Stimulated activated effector memory CD8-positive, alpha-beta T cell treated with anti-CD3 and anti-CD28 coated beads, Interleukin-12 subunit alpha, Interleukin-12 subunit beta, amount 100 ng/mL, for 72 hours (primary cell): ENCODE measurements at places on chromosomes 5 and 9.

DNA sequence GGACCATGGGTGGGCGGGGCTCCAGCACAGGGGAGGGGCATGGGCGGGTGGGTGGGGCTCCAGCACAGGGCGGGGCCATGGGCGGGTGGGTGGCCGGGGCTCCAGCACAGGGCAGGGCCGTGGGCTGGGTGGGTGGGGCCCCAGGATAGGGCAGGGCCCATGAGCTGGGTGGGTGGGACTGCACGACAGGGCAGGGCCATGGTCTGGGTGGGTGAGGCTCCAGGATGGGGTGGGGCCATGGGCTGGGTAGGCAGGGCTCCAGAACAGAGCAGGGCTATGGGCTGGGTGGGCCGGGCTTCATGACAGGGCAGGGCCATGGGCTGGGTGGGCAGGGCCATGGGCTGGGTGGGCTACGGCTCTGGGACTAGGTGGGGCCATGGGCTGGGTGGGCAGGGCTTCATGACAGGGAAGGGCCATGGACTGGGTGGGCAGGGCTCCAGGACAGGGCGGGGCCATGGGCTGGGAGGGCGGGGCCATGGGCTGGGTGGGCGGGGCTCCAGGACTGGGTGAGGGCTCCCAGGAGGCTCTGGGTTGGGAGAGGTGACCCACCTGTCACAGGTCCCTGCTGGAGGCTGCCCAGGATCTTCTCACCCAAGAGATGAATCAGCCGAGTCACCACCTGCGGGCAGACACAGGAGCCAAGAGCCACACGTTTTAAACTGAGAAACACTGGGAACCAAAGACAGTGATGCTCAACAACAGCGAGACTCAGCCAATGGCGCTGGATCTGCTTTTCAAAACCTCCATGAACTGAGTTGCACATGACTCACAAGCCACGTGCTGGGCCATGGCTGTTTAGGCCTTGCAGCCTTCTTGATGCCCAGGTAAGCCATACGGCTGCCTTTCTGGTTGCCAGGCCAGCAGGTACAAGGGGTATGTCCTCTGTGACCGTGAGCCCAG, 33.6 kb upstream of the NSMF start:
- no peak for DNase-seq

DNA sequence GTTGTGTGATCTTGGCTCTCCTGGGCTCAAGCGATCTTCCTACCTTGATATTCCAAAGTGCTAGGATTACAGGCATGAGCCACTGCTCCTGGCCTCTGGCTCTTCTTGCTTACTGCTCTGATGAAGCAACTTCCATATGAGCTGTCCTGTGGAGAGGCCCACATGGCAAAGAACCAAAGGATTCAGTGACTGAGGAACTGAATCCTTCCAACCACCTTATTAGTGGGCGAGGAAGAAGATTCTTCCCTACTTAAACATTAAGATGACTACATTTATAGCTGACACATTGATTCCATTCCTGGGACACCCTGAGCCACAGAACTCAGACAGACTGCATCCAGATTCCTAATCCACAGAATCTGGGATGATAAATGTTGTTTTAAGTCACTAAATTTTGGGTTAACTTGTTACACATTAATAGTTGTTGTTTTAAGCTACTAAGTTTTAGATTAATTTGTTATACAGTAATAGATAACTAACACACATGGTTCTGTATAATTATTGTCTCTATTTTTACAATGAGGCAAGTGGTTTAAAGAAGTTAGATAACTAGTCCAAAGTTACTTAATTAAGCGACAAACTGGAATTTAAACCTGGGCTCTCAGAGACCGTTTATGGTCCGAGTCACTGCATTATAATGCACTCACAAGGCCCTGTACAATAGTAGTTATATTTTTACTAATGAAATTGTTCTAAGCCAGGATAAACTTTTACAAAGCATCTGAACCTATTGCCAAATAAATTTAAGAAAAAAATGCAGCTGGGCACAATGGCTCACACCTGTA, 16.7 kb upstream of the SLCO4C1 start:
- no peak for DNase-seq

GRCh38 chr5:113437111-113437510, 2.3 kb upstream of the TSSK1B start:
- DNase-seq: no peak

- no peak for DNase-seq
Observed at GRCh38 chr9:27433631-27434325, 90.3 kb upstream of the IFNK start.

- DNase-seq: no peak
Observed at GRCh38 chr9:107547772-107548297, 58.3 kb upstream of the KLF4 start.

DNA sequence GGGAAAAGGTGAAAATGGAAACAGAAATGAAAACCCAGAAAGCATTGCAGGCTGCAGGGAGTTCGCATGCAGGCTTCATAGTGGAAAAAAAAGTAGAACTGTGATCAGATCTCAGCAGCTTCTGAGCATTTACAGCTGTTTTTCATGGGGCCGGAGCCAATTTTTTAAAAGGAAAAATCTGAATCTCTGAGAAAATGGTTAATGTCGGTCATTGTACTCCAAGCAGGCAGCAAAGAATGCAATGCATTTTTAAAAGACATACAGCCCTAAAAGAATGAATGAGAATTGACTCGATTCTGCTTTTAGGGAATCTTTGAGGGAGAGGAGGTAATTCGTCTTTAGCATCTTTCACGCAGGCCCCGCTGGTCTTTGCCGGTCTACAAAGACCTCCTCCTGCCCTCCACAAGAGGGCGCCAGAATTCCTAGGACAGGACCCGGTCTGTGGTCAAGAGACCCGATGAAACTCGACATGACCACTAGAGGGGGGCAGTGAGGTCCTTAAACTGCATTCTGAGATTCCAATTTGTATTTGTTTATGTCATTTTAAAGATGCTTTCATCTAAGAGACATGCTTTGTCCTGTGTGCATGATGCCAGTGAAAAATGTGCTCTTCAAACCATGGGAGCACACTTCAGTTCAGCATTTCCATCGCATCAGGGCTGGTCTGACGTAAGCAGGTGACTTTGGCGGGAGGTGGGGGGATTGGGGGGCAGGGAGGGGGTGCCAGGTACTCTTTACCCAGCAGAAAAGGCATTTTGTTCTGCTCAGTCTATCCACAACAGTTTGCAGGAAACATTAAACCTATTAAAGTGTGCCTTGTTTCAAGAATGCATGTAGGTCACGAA, 43.7 kb upstream of the TMEM252 start:
- peak; percentile 86 for DNase-seq

GRCh38 chr5:77282337-77283027, 72.0 kb downstream of the PDE8B start:
- DNase-seq: no peak

DNA sequence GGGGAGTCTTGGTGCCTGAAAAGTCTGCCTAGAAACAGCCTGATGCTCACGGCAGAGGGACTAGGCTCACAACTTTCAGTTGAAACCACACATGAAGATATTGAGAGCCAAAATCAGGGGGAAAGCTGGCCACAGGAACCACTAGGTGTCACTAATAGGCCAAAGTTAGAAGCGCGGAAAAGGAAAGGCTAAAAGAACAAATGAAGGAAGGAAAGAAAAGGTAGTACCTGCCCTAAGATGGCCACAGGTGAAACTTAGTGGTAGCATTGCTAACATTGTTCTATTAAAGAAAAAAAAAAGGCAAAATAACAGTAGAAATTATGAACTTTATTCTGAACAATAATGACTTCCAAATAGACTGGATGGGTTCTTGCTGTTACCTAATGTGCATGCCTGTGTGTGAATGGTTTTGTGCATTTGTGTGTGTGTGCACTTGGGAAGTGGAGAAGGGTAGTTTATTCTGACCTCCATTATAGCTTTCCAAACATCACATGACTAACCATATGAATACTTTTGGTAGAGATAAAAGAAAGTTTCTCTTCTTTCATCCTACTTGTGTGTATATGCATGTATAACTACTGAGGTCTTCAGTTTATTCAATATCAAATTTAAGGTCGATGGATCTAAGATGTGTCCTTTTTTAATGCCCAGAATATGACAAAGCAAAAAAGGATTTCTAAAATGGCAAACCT, 2.1 kb upstream of the RFESD start:
- no peak for DNase-seq

- no peak for DNase-seq
Observed at GRCh38 chr5:160675988-160676387, 176.0 kb downstream of the ATP10B start.

- no peak for DNase-seq
Observed at GRCh38 chr9:95027914-95028852, 289.3 kb downstream of the FANCC start.

- no peak for DNase-seq
Observed at GRCh38 chr9:3912817-3913216, 387.0 kb upstream of the RFX3 start.

DNA sequence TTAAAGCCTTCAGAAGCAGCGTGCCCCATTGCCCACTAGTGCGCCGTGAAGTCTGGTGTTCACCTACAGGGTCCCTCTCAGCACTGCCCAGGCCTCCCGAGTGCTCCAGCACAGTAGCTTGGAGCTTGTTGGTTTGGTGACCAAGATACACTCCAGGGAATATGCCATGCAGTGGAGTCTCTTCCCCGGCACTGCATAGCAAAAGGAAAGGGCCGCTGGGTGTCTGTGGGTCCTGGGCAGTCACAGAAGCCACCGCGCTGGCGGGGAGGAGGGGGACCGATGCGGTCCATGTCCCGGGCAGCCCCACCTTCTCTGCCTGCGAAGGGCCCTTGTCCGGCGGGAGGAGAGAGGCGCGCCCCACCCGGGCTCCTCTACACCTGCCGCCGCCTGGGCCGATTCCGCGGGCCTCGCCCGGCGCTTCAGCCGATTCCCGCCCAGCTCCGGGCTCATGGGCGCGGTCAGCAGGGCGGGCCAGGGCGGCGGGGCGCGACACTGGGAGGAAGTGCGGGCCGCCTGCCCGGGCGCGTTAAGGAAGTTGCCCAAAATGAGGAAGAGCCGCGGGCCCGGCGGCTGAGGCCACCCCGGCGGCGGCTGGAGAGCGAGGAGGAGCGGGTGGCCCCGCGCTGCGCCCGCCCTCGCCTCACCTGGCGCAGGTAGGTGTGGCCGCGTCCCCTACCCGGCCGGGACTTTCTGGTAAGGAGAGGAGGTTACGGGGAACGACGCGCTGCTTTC, at the start of gene SYK:
SYK (plus strand) TSS at position 579 of the 732 bp plus-strand sequence. CDS start 42,080 bp downstream, outside the sequence.
- no peak for DNase-seq

GRCh38 chr9:23554686-23555085, 271.4 kb downstream of the ELAVL2 start:
- no peak for DNase-seq

DNA sequence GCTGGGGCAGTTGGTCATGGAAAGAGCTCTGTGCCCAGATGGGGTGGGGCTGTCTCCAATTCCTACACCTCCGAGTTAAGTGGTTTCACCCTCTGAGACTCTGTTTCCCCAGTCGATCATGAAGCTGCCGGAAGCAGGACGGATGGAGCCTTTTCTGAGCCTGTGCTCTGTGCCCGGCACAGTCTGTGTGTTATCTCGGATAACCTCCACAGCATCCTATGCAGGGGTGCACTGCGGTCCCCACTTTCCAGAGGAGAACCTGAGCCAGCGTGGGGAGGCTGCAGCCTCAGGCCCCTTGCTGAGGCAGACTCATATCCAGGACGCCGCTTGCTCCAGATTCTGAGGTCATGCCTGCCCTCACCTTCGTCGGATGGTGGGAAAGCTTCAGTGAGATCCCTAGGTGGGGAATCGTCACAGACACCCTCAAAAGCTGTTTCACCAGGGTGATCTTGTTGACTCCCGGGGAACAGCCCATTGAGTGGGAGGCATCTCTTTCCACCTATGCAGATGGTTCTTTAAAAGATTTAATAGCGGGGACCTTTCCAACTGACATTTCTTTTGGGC, 6.9 kb upstream of the COL5A1 start:
- DNase-seq: no peak

DNA sequence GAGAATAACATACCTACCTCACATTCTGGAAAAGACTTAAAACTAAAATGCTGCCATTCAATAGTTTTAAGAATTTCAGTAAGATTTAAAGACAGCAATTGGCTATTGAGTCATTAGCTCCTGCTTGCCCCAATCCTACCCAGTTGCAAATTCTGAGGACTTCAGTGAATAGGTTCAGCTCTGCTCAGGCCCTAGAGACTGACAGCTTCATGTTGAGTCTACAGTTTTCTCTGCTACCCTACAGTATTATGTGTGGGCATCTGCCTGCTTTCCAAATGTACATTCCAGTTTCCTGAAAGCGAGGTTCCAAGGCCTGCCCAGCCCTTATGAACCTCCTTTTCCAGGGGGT, 61.5 kb downstream of the ARSB start:
- DNase-seq: no peak

GRCh38 chr9:91275655-91276054, 86.1 kb downstream of the AUH start:
- no peak for DNase-seq

GRCh38 chr5:4511996-4512656, 628.0 kb upstream of the ADAMTS16 start:
- DNase-seq: no peak

GRCh38 chr9:29339387-29339786, 1766.1 kb upstream of the C9orf72 start:
- DNase-seq: no peak

- DNase-seq: no peak
Observed at GRCh38 chr5:103587185-103587748, 24.7 kb upstream of the NUDT12 start.

GRCh38 chr9:91904588-91905236, 45.3 kb downstream of the ROR2 start:
- no peak for DNase-seq

DNA sequence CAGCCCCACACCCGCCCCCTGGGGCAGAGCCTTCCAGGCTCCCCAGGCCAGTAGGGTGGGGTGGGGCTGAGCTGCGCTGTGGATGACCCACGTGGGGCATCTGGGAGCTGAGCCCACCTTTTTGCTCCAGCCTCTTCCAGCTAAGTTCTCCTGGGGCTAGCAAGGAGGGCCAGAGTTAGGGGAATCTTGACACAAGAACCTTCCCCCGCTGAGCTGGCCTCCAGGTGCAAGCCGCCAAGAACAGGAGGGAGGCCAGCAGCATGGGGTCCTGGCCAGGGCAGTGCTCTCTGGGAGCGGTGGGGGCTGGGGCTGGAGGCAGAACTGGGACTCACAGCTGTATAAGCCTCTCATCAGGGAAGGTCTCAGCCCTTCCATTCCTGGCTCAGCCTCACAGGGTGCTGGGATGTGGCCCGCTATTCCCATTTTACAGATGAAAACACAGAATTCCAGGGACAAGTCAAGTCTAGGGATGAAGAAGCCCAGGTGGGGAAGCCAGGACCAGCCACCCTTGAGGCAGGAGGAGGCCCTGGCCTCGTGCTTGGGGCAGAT, 21.5 kb downstream of the SARDH start:
- no peak for DNase-seq

GRCh38 chr5:150945947-150946346, 41.2 kb upstream of the ZNF300 start:
- no peak for DNase-seq

GRCh38 chr5:85030316-85031084, 645.8 kb upstream of the EDIL3 start:
- no peak for DNase-seq

DNA sequence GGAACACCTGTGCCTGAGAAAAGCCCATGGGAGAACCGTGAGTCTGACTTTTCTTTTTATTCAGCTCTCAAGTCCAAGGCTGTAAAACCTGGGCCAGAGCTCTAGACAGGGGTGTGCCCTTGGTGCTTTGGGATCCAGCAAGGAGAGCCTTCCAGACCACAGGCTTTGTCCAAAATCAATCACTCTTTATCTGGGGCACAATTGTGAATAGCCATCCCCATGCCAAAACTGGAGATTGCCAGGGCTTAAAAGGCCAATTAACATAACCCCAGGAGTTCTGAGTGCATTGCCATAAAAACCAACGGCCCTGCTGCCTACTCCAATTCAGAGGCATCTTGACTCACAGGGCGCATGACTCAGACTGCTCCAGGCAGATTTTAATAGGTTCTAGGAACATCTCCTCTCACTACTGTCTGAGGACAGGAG, 391.8 kb downstream of the ARHGEF28 start:
- DNase-seq: no peak

- DNase-seq: no peak
Observed at GRCh38 chr9:18040327-18040726, 433.6 kb upstream of the ADAMTSL1 start.
